ENCODE measurements at places on chromosomes 5 and 9.

DNA sequence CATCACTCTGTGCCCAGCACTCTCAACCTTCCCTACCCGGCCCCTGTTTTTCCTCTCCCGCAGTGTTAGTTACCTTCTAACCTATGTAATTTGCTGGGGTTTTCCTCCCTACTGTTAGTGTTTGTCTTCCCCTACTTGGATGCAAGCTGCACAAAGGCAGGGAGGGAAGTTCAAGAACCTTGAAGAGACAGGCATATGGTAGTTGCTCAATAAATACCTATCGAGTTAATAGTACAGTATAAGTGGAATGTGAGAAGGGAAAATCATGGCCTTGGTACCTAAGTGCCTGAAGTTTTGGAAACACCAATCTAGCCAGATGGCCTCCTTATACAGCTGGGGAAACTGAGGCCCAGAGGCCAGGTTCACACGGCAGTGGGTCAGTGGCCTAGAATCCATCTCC lies 24.2 kb downstream of the PDGFRB start:
- no peak for DNase-seq

GRCh38 chr9:133332381-133332730 lies 3.6 kb downstream of the SURF6 start:
- DNase-seq = no peak

DNA sequence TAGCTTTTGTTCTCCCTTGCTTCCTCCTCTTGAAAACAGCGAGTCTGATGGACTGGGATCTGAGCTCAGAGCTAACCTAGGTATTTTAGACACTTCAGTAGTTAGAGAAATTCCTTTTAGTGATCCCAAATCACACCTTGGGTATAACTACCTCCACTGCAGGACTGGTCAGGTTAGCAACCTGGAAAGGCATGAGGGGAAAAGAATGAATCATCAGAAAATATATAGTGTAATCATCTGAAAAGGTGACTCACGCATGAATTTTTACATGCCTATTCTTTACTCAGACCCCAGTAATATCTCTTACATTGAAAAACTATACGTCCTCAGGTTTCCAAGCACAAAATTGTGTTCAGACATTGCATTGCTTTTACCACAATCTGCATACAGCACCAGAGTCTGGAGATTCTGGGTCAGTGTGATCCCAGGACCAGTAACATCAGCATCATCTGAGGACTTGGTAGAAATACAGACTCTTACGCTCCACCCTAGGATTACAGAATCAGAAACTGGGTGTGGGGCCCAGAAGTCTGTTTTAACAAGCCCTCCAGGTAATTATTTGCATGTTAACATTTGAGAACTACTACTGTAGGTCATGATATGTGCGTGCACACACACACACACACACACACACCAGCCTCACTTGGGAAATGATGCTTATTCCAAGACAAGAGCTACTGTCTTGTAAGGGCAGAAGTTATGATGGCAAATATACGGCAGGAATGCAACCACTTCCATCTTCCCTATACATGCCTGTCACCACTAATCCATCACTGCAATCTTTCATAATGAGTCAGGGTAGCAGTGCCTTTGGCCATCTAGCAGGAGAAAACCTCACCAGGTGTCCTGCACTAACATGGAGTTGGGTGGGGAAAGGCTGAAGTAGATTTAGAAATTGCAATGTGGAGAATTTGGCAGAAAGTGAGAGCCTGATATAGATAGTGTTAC lies 271.6 kb upstream of the MAP3K1 start:
- no peak for DNase-seq

GRCh38 chr9:112084907-112085306 lies 90.2 kb downstream of the SUSD1 start:
- DNase-seq = no peak

DNA sequence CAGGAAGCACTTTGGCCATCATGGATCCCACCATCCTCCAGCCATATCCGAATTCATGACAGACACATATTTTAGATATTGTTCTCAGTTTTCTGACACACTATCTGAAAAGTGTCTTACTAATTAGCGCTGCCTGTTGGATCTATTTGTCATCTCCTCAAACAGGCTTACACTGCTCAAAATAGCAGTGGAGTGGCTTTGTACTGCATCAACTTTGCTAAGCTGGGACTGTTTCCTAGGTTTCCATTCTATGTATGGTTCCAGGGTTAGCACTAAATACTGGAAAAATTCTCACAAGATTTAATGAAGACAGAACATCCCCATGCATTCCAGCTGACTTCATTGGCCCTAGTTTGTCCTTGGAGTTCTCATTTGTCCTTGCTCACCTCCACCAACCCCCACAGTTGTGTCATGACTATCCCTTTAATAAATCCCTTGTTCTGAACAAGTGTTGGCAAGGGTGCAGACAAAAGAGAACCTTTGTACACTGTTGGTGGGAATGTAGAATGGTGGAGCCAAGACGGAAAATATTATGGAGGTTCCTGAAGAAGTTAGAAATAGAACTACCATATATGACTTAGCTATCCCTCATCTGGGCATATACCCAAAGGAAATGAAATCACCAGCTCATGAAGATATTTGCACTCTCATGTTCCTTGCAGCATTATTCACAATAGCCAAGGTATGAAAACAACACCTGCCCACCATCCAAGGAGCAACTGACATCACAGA lies 136.5 kb upstream of the RAI14 start:
- no peak for DNase-seq

GRCh38 chr9:32398207-32398606 lies 13.8 kb downstream of the ACO1 start:
- no peak for DNase-seq

- no peak for DNase-seq
Measured at GRCh38 chr5:89069591-89069990, 186.6 kb upstream of the MEF2C start.

- DNase-seq = no peak
Measured at GRCh38 chr9:117887383-117887782, 183.2 kb downstream of the TLR4 start.
